ENCODE measurements at places on chromosomes 11 and 22.

GRCh38 chr11:118194835-118195627, 18.6 kb upstream of the SCN2B start:
- no peak for DNase-seq

DNA sequence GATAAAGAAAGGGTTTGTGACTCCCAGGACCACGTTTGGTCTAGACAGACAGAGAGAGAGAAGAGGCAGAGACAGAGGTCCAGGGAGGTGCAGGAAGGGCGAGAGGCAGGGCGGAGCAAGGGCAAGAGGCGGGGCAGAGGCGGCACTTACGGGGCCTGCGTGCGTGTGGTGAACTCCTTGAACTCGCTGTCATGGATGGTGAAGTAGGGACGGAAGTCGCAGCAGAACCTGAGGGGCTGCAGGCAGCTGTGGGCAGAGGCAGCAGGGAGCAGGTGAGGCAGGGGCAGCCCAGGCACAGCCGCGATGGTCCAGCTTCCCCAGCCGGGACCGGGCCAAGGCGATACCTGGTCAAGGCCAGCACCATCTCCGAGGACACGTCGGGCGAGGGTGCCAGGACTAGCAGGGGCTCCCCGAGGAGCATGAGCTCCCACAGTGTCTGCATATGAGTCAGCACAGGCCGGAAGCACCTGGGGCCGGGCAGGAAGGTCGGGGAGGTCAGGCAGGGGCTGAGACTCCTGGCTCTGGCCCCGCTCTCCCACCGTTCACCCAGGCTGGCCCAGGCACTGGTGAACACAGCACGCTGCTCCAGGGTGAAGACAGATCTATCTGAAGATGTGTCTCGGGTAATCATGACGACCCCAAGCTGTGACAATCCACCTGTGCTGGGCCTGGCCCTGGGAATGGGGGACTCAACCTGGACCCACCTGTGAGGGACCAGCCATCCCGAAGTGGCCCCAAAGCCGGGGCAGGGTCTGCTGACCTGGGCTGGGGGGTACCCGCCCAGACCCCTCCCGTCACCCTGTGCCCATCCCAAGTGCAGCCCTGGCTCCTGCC, 7.2 kb upstream of the PLXNB2 start:
- peak; percentile 43 for DNase-seq

GRCh38 chr11:10319702-10320558, 15.1 kb downstream of the ADM start:
- DNase-seq, result no peak

DNA sequence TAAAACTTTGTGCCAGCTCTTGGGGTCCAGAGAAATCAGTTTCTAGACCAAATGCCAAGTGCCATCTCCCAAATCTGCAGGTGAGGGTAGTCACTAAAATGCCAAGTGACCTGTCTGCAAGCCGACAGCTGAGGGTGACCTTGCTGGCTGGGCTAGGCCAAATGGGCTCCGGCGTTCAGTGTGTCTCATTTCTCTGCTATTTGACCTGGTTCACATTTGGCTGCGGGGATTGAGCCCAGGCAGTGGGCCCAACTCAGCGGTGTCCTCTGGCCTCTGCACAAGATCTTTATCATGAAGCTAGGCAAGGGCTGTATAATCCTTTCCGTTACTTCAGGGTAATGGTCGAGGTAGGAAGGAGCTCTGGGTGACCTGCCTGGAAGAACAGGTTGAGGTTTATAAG, 87.5 kb downstream of the SNX19 start:
- DNase-seq, result no peak

GRCh38 chr11:22626573-22627239, 1.1 kb upstream of the FANCF start:
- DNase-seq, result no peak

GRCh38 chr11:18618342-18619025, 15.7 kb downstream of the SPTY2D1 start:
- no peak for DNase-seq

GRCh38 chr11:134120143-134120850, 51.4 kb downstream of the JAM3 start:
- no peak for DNase-seq

DNA sequence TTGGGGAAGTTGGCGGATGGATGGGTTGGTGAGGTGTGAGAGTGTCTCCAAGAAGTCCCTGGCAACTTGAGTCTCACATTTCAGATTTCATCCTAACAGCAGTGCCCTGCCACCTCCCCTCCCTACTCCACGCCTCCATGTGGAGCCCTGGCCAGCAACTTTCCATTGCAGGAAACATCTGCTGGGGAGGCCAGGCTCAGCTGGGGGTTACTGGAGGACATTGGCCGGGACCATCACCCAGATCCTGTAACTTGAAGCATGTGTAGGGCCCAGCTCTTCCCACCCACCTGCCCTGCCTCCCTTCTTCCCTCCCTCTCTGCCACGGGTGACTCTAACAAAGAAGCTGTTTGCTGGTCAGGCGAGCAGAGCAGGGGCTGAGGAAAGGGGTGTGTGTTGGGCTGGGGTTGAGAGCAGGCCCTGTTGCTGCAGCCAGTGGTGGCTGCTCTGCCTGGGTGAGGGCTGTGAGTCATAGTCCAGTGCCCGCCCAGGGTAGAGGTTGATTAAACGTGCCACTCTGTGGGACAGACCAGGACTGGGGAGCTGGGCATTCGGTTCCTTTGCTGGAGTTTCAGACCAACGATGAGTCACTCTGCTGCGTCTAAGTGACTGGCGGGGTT, 64.0 kb downstream of the SCN3B start:
- DNase-seq, result no peak

- DNase-seq, result no peak
These were observed 92.8 kb upstream of the KCNQ1OT1 start for GRCh38 chr11:2792381-2793250.

- no peak for DNase-seq
These were observed 105.0 kb upstream of the CSNK2A3 start for GRCh38 chr11:11458001-11458400.

DNA sequence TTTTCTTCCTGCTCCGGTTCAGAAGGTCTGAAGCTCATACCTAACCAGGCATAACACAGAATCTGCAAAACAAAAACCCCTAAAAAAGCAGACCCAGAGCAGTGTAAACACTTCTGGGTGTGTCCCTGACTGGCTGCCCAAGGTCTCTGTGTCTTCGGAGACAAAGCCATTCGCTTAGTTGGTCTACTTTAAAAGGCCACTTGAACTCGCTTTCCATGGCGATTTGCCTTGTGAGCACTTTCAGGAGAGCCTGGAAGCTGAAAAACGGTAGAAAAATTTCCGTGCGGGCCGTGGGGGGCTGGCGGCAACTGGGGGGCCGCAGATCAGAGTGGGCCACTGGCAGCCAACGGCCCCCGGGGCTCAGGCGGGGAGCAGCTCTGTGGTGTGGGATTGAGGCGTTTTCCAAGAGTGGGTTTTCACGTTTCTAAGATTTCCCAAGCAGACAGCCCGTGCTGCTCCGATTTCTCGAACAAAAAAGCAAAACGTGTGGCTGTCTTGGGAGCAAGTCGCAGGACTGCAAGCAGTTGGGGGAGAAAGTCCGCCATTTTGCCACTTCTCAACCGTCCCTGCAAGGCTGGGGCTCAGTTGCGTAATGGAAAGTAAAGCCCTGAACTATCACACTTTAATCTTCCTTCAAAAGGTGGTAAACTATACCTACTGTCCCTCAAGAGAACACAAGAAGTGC, 661 bp upstream of the MALAT1 start:
- DNase-seq, result peak; percentile 47

GRCh38 chr22:26122920-26123468, 46.3 kb upstream of the SEZ6L start:
- no peak for DNase-seq

DNA sequence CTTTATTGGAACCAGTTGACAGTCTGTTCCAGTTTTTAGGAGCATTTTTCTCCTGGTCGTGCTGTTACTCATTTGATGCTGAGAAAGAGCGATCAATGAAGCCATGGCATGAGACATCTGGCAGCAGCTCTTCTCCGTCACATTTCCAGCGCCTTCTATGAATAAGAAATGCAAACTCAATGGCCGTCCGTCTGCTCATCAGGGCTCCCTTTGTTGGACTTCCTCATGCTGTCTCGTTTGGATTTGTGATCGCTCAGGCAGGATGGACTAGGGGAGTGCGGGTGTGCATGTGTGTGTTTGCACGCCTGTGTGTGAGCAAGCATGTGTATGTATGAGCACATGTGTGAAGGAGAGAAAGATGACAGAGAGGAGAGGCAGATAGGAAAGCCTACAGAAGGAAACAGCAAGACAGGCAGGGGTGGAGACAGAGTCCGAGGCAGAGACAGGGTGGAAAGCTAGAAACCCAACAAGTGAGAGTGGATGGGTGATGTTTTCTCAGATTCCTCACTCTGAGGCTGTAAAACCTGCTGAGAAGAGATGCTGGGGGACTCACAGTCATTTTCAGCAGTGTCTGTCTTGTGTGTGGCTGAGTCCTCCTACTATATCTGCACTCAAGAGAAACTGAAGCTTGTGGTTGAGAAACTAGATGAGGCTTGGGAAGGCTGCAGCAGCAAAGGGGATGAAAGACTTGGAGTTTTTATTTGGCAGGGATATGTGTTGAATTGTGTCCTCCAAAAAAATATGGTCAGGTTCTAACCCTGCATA, 56.0 kb upstream of the CLMP start:
- no peak for DNase-seq

DNA sequence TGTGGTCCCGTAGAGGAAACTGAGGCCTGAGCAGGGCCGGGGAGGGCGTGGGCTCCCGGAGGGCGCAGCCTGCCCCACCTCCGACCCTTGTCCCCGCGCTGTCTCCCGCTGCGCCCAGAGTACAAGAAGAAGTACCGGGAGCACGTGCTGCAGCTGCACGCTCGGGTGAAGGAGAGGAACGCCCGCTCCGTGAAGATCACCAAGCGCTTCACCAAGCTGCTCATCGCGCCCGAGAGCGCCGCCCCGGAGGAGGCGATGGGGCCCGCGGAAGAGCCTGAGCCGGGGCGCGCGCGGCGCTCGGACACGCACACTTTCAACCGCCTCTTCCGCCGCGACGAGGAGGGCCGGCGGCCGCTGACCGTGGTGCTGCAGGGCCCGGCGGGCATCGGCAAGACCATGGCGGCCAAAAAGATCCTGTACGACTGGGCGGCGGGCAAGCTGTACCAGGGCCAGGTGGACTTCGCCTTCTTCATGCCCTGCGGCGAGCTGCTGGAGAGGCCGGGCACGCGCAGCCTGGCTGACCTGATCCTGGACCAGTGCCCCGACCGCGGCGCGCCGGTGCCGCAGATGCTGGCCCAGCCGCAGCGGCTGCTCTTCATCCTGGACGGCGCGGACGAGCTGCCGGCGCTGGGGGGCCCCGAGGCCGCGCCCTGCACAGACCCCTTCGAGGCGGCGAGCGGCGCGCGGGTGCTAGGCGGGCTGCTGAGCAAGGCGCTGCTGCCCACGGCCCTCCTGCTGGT, 1.9 kb downstream of the NLRP6 start:
- no peak for DNase-seq

- DNase-seq, result no peak
These were observed 897 bp downstream of the PNPLA5 start for GRCh38 chr22:43890901-43891331.

GRCh38 chr11:65329478-65329877, 4.2 kb upstream of the DPF2 start:
- no peak for DNase-seq

- DNase-seq, result no peak
These were observed 40.6 kb downstream of the CADM1 start for GRCh38 chr11:115463606-115464005.

DNA sequence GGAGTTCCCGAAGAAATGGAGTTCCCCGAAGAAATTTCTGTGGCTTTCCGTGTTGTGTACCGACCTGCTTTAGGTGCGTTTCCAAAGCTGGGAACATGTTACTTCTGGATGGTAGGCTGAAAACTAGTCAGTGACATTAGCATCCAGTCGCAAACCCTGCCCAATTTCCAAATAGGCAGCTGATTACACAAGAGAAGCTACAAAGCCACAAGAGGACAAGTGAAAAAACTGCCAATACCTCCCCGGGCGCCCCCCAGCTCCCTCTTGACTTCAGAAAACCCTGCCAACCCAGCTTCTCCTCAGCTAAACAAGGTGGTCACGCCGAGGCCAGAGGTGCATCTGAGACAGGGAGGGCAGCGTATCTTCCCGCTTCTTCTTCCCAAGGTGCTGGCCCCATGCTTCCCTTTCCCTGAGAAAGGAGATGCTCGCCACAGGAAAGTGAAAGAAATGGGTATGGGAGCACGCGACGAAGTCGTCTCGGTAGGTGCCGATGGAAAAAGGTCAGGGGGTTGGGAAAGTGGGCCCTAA, 551 bp downstream of the AGBL2 start:
- DNase-seq, result no peak

DNA sequence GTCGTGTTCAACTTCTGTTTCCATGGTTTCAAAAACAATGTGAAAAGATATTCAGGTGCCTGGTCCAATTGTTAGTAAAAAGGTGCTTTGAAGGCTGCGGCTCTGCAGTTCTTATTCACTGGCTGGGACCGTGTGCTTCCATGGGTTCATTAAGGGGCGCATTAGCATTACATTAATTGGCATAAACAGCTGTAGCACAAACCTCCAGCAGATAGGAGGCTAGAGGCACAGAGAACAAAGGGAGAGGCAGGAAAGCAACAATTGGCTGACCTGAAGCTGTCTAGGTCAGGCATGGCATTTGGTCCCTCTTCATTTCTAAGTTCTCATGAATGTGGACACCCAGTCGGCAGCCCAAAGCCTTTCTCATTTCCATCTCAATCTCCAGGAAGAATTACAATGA, 16.6 kb downstream of the PAK1 start:
- no peak for DNase-seq

GRCh38 chr11:2796508-2797113, 89.0 kb downstream of the CDKN1C start:
- no peak for DNase-seq

GRCh38 chr11:69480547-69481392, 693 bp upstream of the LINC01488 start:
- no peak for DNase-seq

GRCh38 chr11:94175535-94175934, 46.9 kb downstream of the PANX1 start:
- DNase-seq, result no peak

DNA sequence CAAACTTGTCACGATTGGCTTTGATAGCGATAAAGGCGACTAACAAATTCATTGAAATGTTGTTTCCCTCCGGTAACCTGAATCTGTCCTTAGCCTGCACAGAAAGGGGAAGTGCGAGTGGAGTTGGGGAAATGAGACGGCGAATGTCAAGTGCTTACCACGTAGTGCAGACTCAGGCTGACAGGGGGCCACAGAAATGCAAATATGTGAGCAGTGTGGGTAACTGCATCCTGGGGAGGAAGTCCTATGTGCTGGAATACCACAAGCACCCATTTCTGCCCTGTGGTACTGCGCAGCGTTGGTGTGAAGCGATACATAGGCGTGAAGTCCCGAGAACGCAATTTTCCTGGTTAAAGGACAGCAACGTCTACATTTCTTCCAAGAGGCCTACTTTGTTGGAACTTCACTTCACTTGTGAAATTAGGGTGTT, 869 bp upstream of the EIF4ENIF1 start:
- DNase-seq, result no peak

GRCh38 chr11:36090356-36091109, 146.7 kb downstream of the LDLRAD3 start:
- DNase-seq, result no peak

- DNase-seq, result no peak
These were observed 6.7 kb upstream of the ARL14EP start for GRCh38 chr11:30316237-30316636.
